Activated T-cell treated with anti-CD3 and anti-CD28 coated beads, Interleukin-2, amount 50 U/mL, for 48 hours (primary cell): ENCODE measurements at places on chromosomes 11 and 22.

- DNase-seq, result no peak
These were observed 335.7 kb downstream of the DDX10 start for GRCh38 chr11:109000531-109000930.

DNA sequence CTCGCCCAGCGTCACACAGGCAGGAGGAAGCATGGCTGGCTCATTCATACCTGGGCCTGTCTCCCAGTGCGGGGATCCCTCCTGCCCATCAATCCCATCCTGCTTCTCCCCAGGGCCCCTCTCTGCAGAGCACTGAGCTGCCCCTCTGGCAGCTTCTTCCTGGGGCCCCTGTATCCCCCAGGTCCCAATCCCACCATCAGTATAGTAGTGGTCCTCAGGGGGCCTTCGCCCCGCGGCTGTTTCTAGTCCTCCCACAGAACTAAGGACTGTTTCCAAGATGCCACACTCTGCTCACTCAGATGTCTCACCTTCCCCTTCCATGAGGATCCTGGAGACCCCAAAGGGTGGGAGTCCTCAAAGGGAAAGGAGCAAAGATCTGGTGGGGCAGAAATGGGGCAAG lies 97.6 kb downstream of the PDE2A start:
- DNase-seq, result no peak

GRCh38 chr11:107453594-107454286 lies 3.9 kb downstream of the CWF19L2 start:
- no peak for DNase-seq

GRCh38 chr11:9001736-9002135 lies 2.1 kb downstream of the NRIP3 start:
- peak; percentile 60 for DNase-seq

- DNase-seq, result no peak
These were observed 55.9 kb upstream of the FGF3 start for GRCh38 chr11:69874984-69875624.

DNA sequence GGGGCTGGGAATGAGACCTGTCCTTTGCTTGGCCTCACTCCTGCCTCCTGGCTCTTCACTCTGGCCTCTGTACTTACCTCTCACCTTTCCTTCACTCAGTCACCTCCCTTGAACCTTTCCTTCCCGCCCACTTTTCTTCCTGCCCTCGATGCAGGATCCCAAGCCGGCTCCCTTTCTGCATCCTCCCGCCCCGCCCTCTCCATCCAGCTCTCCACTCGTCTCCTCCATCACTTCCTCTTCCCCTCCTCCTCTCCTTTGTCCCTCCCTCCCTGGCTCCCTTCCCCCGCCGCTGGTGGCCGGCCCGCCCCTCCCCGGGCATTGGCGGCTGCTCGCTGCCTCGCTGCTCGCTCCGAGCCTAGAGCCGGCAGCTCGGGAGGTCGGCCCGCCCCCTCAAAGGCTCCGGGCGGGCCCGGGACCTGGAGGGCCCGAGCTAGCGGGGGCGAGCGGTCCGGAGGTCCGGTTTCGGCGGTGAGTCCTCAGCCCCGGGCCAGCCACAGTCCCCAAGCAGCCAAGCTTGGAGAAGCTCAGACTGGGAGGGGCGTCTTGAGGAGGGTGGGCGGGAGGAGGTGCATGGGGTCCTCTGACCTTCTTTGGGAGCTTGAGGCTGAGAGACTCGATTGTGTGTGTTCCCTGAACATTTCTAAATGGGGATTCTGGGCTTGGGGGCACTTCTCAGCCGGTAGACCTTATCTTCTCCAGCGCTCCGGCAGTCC lies 13.8 kb downstream of the PHLDB1 start:
- peak; percentile 54 for DNase-seq

GRCh38 chr22:40541300-40541699 lies 95.2 kb downstream of the MRTFA start:
- no peak for DNase-seq

GRCh38 chr11:122984186-122985011 lies 2.8 kb upstream of the BSX start:
- DNase-seq, result peak; percentile 40

DNA sequence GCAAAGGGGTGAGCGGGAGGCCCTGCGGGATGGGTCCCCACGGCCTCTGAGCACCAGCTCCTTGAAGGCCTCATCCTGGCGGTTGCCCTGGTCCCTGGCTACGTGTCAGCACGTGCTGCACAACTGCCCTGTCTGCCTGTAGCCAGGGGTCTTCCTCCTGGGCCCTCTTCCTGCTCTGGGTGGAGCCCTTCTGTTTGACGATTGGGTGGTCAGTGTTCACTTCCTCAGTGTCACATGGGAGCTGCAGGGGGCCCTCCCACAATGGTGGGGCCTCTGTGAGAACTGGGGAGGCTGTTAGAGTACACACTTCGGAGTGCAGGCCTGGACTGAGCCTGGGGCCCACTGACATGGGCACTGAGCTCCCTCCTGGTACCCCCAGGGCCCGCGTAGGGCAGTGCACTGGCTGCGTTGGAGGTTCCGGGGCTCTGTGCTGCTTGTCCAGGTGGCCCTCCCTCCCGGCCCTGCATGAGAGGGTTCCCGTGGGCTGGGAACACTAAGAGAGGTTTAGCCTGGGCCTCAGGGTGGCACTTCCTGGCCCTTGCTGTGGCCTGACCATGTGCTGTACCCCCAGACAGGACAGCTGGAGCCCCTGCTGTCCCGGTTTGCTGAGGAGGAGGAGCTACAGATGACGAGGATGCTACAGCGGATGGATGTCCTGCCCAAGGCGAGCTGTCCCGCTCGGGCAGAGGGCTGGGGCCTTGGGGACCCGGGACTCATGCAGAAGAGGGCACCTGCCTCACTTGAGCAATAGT lies 13.8 kb downstream of the DGCR6L start:
- DNase-seq, result no peak

DNA sequence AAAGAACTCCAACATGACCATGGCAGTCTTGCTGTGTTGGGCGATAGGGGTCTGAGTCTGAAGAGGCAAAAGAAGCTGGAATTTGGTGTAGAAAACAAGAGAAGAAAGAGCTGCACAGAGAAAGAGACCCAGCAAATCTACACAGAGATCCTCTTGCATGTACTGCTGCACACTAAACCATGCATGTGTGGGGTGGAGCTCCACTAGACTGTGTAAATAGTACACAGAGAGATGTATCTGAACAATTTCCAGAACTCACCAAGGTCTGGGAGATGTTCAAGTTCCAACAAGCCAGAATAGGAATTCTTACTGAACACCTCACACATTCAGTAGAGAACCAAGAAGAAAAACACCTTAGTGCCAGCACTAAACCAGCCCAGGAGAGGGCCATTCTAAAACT lies 42.3 kb downstream of the CSF2RB start:
- DNase-seq, result no peak
